ENCODE measurements at places on chromosomes 4 and X.

GRCh38 chr4:26056406-26056805 is 142.4 kb downstream of the SMIM20 start:
- DNase-seq, result no peak

DNA sequence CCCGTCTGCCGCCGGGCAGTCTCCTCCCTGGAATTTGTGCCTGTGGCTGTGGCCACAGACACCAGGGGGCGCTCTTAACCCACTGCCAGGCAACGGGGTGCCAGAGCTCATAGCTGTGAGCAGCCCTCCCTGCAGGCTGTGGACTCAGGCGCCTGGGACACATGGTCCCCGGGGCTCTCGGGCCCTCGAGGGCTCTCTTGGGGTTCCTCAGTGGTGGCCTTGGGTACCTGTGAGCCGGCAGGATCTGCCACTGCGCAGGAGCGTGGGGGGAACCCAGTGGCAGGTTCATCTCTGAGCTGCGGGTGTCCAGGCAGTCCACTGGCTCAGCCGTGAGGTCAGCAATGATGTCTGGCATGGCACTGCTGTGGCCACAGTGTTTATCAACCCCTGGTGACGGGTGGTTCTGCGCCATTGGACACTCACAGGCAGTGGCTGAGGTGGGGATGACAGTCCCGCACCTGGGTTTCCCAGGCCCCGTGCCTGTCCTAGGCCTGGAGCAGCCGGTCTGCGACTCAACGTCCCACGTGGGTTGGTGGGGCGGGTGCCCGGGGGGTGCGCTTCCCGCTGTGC is 37.2 kb downstream of the PCGF3 start:
- peak; percentile 67 for DNase-seq

DNA sequence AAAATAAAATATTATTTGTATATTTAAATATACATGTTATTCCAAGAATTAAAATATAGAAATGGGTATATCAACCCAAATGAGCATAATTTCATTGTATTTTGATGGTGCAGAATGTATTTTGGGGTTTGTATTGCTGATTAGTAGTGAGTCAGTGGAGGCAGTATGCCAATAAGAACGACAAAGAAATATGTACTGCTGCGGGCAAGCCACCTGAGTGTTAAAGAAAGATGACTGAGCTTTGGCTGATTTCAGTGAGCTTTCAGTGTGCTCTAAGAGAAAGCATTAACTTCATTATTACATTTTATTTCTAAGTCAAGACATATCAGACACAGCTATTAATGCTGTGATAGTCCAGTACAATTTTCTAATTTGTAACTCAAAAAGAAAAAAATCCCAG is 297.8 kb downstream of the ANK2 start:
- DNase-seq, result no peak

GRCh38 chrX:154490021-154490413 is 412 bp downstream of the SLC10A3 start:
- DNase-seq, result no peak

DNA sequence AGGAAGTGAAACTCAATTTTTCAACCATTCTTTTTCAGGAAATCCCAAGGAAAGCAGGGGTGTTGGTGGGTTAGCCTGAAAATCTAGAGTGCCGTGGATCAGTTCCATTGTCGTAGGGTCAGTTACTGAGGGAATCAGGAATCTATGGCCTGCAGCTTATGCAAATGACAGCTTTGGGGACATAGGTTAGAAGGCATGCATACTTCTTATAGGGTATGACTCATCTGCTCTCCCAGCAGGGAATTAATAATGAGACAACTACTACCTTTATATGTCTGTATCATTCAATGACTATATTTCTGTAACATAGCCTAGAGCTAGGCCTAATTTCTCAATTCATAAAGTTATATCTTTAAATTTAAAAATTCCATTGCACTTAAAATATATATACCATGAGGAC is 36.6 kb downstream of the ZNF41 start:
- DNase-seq, result no peak

DNA sequence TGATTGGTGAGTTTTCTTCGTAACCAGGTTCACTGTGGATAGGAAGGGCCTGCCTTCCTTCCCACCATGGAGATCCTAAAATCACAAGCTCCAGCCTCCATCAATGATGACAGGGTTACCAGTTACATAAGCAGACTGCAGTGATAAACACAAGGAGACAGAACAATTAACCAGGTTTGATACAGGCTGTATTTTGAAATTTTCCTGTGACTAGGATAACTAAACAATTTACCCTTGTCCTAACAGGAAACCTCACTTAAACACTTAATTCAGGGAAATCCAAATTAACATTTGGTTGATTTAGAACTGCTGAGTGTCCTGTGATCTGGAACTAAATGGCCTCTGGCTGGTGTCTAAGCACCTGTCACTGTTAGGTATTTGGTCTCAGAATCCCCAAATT is 3.1 kb upstream of the SLC9B2 start:
- DNase-seq, result no peak

Measured in inflammatory macrophage (primary cell).